Stimulated activated CD4-positive, alpha-beta T cell treated with anti-CD3 and anti-CD28 coated beads, Interleukin-15, amount 100 ng/mL, for 24 hours (primary cell): ENCODE measurements at places on chromosomes 4 and X.

DNA sequence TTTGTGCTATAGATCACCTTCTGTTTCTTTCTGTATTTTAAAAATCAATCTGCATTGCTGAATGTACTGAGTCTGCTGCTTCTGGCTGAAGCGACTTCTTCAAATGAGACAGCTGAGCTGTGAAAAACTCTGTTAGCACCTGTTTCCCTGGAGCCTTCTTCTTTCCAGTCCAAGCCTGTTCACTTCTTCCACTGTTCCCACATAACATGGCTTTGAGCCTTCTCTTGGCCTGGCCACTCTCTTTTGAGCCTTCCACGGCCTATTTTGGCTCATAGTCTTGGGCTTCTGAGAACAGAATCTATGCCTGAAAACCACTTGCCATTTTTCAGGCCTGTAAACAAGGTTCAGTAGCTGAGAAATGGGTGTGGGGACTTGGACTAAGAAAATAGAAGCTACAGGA, 132.9 kb upstream of the IGFBP7 start:
- DNase-seq: no peak

DNA sequence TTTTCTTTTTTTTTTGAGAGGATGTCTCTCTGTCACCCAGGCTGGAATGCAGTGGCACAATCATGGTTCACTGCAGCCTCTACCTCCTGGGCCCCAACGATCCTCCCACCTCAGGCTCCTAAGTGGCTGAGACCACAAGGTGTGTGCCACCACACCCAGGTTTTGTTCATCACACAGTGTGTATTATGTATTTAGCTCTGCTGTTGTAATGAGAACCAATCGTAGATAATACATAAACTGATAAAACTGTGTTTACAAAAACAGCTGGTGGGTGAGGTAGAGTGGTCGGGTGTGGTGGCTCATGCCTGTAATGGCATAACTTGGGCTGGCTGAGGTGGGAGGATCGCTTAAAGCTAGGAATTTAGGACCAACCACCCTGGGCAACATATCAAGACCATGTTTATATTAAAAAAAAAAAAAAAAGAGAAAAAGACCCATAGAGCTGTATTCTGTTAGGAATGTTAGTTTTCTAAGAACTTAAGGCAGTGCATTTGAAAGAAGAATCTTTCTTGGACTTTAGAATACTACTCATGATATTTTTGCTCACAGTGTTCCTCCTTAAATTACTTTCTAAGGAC, 34.9 kb downstream of the POLR2B start:
- no peak for DNase-seq

- DNase-seq: no peak
These were observed 46.9 kb upstream of the GRXCR1 start for GRCh38 chr4:42845586-42845985.

GRCh38 chr4:39435659-39436563, 22.8 kb downstream of the RPL9 start:
- no peak for DNase-seq

DNA sequence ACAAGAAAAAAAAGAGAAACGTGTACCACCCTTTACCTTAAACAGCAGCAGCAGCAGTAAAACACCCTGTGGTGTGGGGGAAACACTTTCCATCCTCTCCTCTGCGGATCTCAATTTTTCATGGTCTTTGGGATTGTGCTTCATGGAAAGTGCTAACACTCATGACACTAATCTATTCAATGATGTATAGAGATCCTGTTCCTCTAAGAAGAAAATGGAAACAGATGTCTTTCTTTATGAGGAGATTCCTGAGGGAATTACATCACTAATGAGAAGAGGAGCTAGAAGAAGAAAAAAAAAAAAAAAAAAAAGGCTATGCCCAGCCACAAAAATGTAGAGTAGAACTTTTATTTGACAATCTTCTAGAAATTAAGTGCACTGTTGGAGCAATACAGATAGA, 62.9 kb upstream of the NDST3 start:
- no peak for DNase-seq

GRCh38 chr4:985123-985830, 1.6 kb upstream of the IDUA start:
- DNase-seq: peak; percentile 89

GRCh38 chr4:165767671-165768070, 105.4 kb upstream of the TLL1 start:
- DNase-seq: no peak

DNA sequence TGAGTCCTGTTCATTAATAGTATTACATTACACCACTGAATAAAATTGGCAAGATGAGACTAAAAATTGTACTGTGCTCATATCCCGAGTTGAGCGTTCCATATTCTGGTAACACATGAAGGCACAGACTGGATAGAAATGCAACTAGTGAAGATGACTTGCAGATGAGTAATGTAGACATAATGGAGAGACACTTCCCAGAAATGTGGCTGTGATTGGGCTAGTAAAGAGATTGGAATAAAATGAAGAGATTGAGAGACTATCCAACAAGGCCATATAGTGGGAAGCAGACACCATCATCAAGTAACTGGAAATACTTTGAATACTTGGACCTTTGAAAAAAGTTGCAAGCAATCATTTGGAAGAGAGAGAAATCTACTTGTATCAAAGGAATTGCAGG, 77.3 kb downstream of the DCAF8L1 start:
- no peak for DNase-seq

GRCh38 chr4:76654084-76654483, 219.1 kb downstream of the SHROOM3 start:
- no peak for DNase-seq

GRCh38 chr4:158130204-158130603, 42.6 kb downstream of the GASK1B start:
- DNase-seq: no peak

- DNase-seq: no peak
These were observed 164.3 kb downstream of the RAPGEF2 start for GRCh38 chr4:159266981-159267868.

DNA sequence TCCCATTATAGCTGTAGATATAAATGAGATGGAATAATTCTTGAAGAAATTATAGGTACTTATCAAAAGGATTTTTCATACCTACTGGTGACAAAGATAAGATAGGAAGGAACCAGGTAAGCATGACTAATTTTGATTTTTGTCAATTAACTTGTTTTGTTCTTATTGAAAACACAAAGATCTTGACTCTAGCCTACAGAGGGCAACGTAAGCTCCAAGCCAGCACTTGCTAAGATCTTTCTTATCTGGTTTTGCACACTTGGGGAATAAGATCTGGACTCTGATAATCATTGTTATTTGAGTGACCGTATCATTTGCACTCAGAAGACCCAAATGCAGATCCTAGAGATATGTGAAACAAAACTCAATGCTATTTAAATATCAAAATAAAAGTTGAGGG, 223.4 kb downstream of the VEGFC start:
- no peak for DNase-seq

- DNase-seq: no peak
These were observed 89.2 kb downstream of the GATB start for GRCh38 chr4:151671541-151672059.

DNA sequence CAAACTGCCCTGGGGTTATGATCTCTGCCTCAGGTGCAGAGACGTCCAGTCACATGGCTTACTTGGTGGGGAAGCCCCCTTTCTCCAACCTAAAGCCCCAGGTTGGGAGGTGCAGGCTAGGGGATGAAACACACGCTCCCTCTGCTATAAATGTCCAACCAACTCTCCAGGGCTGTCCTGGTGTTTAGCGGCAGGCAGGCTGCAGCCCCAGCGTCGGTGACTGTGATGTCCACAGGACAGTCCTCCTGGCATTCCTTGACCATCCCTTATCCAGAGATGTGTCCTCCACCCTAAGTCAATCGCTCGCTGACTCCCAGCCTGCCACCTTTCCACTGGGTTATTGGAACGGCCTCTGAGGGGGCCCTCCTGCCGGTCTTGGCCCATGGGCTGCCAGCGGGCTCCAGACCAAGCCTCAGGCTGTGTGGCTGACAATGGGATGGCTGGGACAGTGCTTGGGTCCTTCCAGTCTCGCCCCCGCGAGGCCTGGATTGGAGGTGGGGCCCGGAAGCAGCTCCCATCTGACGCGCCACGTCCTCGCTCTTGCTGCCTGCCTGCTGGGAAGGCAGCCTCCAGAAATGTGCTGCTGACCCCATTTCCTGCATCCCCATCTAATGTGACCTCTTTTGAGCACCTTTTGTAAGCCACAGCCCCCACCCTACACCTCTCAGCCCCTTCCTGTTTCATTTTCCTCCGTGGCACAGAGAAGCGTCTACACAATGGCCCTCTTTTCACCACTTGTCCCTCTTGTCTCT, 60.8 kb upstream of the ADRA2C start:
- DNase-seq: no peak

DNA sequence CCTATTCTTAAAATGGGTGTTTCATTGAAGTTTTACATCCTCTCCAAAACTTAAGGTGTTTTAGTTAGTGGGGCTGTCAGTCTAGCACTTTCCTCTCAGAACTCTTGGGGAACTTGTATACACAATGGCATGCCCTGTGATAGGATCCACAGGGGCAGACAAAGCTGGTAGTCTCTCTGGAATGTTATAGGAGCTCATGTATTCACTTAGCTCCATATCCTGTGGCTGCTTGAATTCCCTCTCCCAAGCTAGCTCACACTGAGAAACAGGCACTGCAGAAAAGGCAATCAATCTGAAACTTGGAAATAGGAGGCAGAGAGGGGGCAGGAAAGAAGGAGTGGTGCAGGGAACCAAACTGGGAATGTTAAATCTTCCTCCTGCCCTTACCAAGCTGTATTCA, 26.3 kb upstream of the ARMCX2 start:
- no peak for DNase-seq

- no peak for DNase-seq
These were observed 7.1 kb upstream of the RGS12 start for GRCh38 chr4:3285558-3286334.

DNA sequence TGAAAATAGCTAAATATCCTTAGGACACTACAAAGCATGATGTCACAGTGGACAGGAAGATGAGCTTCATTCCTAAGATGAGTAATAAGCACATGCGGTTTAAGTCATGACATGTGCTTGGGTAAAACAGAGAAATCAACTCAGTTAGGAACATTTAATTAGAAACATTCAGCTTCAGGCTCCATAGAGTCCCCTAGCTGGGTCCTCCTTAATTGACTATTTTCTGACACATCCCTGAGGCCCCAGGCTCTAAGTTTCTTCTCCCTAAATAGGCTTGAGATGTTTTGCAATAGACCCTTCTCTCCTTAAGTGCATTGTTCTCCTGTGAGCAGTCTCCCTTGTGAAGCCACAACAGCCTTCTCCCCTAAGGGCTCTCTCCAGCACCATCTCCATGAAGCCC, 70.4 kb upstream of the ANXA3 start:
- no peak for DNase-seq

DNA sequence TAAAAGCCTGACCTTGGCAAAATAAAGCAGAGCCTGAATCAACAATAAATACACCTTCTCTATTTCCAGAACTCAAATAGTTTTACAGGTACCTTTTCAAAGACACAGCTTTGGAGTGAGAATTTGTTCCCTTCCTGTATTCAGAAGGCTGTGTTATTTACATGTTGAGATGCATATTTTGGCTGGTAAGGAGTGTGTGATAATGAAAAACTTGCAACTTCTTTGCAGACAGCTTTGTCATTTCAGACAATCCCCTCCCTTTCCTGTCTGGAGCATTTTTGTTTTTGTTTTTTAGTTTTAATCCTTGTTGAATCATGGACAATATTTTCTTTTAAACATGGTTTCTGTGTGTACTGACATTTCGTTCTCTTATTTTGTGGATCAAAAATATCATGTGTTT, 493.8 kb downstream of the FAT4 start:
- DNase-seq: no peak

GRCh38 chrX:9558615-9559014, 93.8 kb downstream of the TBL1X start:
- no peak for DNase-seq

DNA sequence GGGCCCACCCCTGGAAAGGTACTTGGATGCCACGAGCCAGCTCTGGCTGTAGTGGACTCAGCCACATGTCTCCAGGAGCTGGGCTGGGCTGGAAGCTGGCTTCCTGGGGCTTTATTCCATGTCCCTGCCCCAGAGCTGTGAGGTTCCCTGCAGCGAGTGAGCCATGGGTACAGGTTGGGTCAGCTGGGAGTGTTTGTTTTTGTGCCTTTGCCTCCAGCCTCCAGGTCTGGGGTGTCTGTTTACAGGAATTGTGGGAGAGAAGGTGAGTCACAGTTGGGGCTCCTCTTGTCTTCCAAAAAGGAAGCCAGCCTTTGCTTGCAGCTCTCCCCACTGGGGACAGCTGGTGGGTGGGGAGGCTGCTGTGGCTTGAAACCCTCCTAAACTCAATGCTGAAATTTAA, 21.5 kb downstream of the SORCS2 start:
- no peak for DNase-seq

DNA sequence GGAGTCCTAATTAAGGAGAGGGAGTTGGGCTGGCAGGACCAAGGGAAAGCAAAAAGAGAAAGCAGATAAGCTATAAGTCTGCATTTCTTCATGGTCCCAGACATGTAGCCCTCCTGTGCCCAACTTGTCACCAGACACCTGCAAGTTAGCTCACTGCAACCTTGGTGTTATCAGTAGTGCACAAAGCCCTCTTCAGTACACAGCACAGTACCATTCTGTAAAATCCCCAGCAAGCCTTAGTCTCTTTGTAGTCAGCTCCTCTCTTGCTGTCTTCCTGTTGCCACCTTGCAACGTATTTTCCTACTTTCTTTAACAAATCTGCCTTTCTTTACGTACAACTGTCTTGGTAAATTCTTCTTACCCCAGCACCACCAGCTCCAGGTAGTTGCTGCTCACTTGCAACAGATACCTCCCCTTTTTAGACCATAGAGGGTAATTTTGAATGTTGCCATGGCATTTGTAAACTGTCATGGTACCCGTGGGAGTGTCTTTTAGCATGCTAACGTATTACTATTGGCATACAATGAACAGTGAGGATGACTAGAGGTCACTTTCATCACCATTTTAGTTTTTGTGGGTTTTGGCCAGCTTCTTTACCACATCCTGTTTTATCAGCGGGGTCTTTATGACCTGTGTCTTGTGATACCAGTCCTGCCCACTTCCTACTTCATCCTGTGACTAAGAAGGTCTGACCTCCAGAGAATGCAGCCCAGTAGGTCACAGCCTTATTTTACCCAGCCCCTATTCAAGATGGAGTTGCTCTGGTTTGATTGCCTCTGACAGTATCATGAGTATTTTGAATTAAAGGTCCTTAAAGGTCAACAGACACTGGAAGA, 28.3 kb upstream of the AP1S2 start:
- no peak for DNase-seq

- DNase-seq: no peak
These were observed 56.0 kb downstream of the MAGEB10 start for GRCh38 chrX:27863809-27864208.

GRCh38 chr4:13980317-13981310, 353.1 kb upstream of the BOD1L1 start:
- no peak for DNase-seq

DNA sequence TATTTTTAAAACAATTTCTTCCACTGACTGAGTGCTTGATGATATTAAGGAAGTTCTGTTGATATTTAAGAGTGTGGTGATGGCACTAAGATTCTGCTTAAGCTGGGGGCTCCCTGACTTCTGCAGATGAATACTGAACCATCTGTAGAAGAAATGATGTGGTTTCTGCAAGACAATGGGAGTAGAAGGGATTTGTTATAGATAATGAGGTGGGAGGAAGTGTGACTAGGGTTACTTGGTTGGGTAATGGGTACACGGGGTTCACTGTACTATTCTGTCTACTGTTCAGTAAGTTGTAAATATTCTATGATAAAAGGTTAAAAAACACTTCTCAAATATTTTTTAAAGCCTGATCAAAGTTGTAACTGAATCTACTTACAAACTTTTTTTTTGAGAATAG, 60.9 kb upstream of the TXK start:
- no peak for DNase-seq
